ENCODE measurements at places on chromosomes 1 and 21. TPM values are rescaled to one million over a fixed set of nuclear protein-coding genes. Genes with fewer than 3 reads are reported as not detected.

- no peak for DNase-seq
Measured at GRCh38 chr1:49125746-49126145, 349.1 kb upstream of the BEND5 start.

- DNase-seq: no peak
Measured at GRCh38 chr1:77316006-77316405, 34.2 kb downstream of the AK5 start.

- no peak for DNase-seq
Measured at GRCh38 chr1:201740086-201740541, 88.8 kb upstream of the IPO9 start.

DNA sequence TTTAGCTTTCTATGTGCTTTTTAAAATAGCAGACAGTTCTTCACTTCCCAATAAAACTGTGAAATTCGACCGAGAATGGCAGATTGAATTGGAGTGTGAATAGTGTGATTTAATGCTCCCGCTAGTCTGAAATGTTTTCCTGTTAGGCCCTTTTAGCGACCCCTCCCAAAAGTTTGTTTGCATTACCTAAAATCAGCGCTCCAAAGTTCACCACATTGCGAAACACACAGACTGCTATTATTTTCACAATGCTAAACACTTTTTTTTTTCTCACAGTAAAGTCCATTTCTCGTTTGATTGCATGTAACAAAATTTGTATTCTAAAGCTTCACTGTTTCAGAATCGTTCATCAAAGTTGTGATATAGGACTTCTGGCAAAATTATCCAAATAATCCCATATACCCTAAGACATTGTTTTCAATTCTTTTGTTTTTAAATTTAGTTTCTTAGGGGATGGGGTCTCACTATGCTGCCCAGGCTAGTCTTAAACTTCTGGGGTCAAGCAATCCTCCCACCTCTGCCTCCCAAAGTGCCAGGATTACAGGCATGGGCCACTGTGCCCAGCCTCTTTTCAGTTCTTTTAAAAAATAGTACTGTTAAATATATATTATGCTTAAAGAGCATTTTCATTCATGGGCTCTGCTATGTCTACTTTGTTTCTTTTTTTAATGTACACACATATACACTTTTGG lies 76.5 kb upstream of the USH2A start:
- no peak for DNase-seq

The OLIG2 gene
- total RNA-seq: not detected

GRCh38 chr1:68347415-68347814 lies 102.3 kb downstream of the RPE65 start:
- DNase-seq: no peak

DNA sequence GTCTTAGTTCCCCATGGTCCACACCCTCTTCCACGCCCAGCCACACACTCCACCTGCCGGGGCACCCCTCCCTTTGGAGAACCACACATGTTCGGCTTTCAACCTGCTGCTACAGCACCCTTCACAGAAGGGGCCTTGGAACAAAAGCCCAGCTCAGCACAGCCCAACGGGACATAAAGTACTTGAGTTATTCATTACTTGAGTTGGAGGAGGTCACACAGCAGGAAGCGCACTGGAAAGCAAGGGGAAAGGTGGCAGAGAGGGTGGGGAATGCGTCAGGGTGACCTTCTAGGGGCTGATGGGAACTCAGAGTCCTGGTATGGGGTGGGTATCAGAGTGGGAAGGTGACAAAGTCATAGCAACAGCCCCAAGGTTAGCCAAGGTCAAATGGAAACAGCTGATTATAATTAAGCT lies 3.0 kb upstream of the ATP1B1 start:
- DNase-seq: no peak

- DNase-seq: no peak
Measured at GRCh38 chr1:204904228-204904810, 33.7 kb downstream of the NFASC start.

DNA sequence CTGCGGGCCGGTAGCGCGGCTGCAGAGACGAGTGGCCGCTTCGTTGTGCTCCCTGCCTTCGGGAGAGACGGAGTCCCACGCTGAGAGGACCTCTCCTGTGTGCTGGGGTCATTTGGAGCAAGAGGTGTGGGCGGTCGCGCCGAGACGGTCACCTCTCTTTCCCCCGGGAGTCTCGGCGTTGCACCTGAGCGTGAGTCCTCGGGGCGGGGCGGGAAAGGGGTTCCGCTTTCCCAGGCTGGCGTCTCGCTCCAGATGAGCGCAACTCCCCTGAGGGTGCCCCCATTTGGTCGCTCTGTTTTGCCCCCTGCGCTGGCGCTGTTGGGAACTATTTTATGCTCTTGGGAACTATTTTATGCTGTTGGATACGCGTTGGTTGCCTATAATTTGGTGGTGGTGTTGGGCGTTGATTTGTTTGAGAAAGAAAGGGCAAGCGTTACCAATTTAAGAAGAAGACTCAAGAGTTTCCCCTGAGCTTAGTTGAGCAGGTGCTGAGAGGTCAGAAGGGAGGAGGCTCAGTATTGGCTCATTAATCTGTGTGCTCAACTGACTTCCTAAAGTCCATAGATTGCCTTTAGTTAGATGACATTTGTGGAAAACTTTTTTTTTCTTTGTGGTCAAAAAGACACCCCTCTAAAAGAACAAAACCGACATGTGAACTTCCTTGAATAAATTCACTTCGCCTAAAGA lies 683 bp downstream of the LRRC8B start:
- no peak for DNase-seq

DNA sequence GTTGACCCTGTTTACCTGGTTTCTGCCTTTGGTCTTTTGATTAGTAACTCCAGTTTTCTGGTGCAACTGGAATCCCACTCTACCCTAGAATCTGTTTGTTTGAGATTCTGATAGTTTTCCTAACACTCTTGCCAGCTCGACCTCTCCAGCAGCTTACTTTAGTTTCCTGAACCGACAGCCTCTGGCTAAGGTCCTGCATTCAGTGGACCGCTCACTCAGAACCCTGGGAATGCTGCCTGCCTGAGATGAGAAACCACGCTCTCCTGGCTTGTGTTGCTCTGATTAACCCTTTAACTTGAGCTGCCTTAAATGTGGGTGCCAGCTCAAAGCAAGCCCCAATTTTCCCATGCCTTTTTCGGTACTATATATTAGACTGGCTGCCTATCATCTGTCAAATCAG lies 45.3 kb upstream of the SIPA1L2 start:
- DNase-seq: no peak

- no peak for DNase-seq
Measured at GRCh38 chr1:234921266-234922062, 207.2 kb downstream of the TOMM20 start.

DNA sequence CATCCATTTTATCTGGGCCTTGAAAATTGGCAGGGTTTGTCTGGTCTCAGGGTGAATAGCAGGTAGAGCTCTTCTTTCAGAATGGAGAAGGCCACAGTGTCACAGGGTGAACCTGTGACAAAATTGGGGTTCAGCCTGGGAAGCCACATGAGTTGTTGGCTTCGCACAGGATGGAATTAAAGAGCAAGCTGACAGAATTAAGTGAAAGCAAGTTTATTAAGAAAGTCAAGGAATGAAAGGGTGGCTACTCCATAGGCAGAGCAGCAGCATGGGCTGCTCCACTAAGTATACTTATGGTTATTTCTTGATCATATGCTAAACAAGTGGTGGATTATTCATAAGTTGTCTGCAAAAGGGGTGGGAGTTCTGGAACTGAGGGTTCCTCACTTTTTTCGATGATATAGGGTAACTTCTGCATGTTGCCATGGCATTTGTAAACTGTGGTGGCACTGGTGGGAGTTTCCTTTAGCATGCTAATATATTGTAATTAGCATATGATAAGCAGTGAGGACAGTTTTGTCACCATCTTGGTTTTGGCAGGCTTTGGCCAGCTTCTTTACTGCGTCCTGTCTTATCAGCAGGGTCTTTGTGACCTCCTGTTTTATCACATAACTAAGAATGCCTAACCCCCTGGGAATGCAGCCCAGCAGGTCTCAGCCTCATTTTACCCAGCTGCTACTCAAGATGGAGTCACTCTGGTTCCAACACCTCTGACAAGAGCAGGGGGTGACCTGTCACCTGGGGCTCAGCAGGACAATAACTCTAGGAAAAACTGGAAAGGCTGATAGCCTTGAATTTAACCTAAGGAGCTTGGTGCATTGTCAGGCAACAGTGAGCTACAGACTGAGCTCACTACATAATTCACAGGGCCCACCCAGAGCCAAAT lies 5.1 kb downstream of the IFNAR2 start:
- DNase-seq: no peak

GRCh38 chr1:54510715-54511270 lies 37.2 kb upstream of the ACOT11 start:
- DNase-seq: no peak

DNA sequence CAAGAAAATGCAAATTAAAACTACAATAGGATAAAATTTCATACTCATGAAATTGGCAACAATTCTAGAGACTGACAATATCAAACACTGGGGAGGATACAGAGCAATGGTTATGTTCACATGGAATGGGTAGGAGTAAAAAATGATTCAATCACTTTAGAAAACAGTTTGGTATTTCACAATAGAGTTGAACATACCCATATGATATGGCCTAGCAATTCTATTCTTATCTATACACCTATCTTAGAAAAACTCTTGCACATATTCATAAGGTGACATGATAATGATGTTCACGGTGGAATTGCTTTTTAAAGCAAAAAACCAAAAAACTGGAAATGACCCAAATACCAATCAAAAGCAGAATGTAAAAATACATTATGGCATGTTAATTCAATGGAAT lies 28.7 kb downstream of the PHC2 start:
- DNase-seq: no peak

All from urinary bladder (tissue), 4 donors.